ENCODE measurements at places on chromosomes 3 and 15. TPM values are rescaled to one million over a fixed set of nuclear protein-coding genes. Genes with fewer than 3 reads are reported as not detected.

SLC15A2 gene
- total RNA-seq = 5.7 TPM

POPDC2 gene
- 2.0 TPM for total RNA-seq

LIPC gene
- total RNA-seq = 4.4 TPM

PSTPIP1 gene
- 224 TPM for total RNA-seq

POTEB3 gene
- total RNA-seq = not detected

ZNF80 gene
- total RNA-seq = 0.39 TPM

SCN11A gene
- 0.07 TPM for total RNA-seq

Data from T-helper 1 cell treated with Interleukin-12 subunit alpha and Interleukin-12 subunit beta and Interleukin-4 antibody, amounts not matched to agents 30 ng/mL and 1 ng/mL, for 36 hours (primary cell).